ENCODE measurements at places on chromosomes 16 and 17. TPM values are rescaled to one million over a fixed set of nuclear protein-coding genes. Genes with fewer than 3 reads are reported as not detected.
A peak's percentile ranks its signal among the peaks of the same experiment; 100 is the strongest.

Gene KRT24
- total RNA-seq, result not detected

Gene ZNF469
- total RNA-seq, result 0.32 TPM

Gene MPV17L
- total RNA-seq, result not detected

Gene KRT27
- total RNA-seq, result not detected

DNA sequence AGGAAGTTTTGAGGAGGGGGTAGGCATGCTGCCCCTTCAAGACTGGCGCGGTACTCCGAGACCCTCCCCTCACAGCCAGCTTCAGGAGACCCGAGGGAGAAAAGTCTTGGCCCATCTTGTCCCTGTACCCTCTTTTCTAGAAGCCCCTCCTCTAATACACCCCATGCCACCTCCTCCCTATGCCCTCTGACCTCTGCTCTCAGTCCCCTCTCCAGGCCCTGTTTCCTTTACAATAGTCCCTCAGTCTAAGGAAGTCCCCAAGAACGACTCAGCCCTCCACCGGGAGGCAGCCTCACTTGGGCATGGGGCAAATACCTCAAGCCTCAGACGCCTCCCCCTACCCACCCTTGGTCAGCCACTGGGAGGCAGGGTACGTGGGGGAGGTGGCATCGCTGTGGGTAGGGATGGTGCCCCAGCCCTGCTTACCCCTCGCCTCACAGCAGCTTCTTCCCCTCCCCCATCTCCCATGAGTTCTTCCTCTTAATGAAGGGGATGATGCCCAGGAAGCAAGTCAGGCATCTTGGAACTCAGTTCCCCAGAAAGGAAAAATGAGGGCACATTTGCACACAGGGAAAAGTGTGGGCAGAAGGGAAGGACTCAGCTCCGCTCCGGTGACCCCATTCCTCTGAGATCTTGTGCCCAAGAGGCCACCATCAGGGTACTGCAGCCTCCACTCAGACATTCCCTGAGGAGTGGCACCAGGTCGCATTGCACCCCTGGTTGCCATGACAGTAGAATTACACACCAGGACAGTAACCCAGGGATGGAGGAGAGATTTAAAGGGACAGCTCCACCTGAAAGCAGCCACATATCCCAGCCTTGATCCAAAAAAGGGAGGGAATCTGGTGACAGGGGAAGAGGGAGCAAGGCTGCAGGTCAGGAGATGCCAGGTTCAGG lies 6.2 kb downstream of the MPP2 start:
- H3K4me3 ChIP-seq, result peak overlapping the region; percentile 76
- H3K36me3 ChIP-seq, result peaks cover 10% of the 10 kb centered on the region
- no peak for DNase-seq

- no peaks in the 10 kb centered on the region for H3K36me3 ChIP-seq
- H3K27ac ChIP-seq, result peak overlapping the region; percentile 74
- no peaks in the 10 kb centered on the region for H3K27me3 ChIP-seq
- peaks cover 4% of the 10 kb centered on the region for H3K4me1 ChIP-seq
Measured at GRCh38 chr16:85600078-85600477, 13.0 kb upstream of the GSE1 start.

DNA sequence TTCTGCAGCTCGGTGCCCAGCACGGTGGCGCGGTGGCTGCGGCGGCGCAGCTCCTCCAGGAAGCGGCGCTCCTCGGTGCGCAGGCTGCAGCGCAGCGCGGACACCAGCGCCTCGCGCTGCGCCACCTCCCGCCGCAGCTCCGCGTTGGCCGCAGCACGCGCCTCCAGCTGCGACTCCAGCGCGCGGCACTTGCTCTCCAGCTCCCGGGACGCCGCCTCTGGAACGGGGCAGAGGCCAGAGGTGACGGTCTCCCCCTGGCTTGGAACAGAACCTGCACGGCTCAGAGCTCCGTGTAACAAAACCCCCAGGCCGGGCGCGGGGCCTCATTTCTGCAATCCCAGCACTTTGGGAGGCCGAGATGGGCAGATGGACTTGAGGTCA lies 13.2 kb upstream of the CLUH start:
- H3K4me1 ChIP-seq, result peaks cover 9% of the 10 kb centered on the region
- H3K4me3 ChIP-seq, result peak overlapping the region; percentile 69
- H3K27ac ChIP-seq, result no peak overlapping the region
- peaks cover 16% of the 10 kb centered on the region for H3K27me3 ChIP-seq
- peaks cover 4% of the 10 kb centered on the region for H3K36me3 ChIP-seq

DNA sequence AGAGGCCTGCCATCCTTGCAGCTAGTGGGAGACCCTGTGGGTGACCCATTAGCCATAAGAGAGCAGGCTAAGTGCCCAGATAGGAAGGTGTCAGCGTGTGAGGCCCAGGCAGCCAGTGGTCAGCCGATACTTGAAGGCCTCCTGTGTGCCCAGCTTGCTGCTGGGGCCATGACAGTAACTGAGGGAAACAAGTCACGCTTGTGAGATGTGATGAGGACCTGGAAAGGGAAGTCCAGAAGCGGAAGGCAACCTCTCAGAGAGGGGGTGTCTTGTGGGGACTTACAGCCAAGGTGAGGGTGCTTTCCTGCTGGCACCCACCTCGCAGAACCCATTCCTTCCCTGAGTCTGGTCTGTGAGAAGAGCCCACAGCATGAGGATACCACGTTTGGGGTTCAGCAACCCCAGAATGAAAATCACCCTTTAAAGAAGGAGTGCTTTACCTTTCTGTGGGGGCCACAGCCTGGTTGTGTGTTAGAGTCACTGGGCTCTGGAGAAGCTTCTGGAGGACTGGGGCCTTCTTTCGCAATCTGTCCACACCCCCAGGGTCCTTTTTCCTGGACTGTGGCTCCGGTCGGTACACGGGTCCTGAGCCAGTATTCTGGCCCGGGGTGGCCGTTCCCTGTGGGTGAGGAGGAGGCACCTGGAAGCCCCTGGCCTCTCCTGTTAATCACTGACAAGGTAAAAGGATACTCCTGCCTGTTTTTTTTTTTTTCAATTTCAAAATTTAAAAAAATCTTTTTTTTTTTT lies 53.9 kb downstream of the PLCG2 start:
- no peaks in the 10 kb centered on the region for H3K36me3 ChIP-seq
- H3K4me1 ChIP-seq, result peaks cover 12% of the 10 kb centered on the region
- H3K27me3 ChIP-seq, result peaks cover 48% of the 10 kb centered on the region

- peaks cover 5% of the 10 kb centered on the region for H3K36me3 ChIP-seq
- peak overlapping the region; percentile 96 for H3K27ac ChIP-seq
- DNase-seq, result peak; percentile 15
- H3K27me3 ChIP-seq, result no peaks in the 10 kb centered on the region
Measured at GRCh38 chr17:36600936-36601302, 464 bp upstream of the MRM1 start.

GRCh38 chr17:58706351-58707140 lies 14.1 kb downstream of the RAD51C start:
- no peak overlapping the region for H3K4me3 ChIP-seq
- DNase-seq, result no peak
- H3K36me3 ChIP-seq, result peaks cover 7% of the 10 kb centered on the region

DNA sequence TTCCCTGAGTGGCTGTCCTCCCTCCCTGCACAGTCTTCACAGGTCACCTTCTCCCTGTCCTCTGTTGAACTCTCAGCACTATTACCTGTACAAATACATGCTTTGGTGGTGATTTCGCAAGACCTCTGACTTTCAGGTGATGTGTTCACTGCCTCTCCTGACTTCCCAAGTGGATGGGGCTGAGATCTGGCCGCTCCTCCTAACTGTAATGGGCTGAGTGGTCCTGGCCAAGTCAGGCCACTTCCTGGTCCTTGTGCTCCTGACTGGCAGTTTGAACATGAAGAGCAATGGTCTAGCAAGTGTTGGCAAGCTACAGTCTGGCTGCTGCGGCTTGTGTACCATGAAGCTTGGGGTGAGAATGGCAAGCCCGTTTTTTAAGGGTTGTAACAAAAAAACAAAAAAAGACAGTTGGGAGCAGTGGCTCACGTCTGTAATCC lies 11.7 kb upstream of the TMED6 start:
- no peaks in the 10 kb centered on the region for H3K27me3 ChIP-seq
- peaks cover 8% of the 10 kb centered on the region for H3K36me3 ChIP-seq
- H3K4me1 ChIP-seq, result peaks cover 22% of the 10 kb centered on the region
- no peak for DNase-seq

- peaks cover 8% of the 10 kb centered on the region for H3K36me3 ChIP-seq
- H3K4me3 ChIP-seq, result peak overlapping the region; percentile 73
- DNase-seq, result no peak
- no peaks in the 10 kb centered on the region for H3K27me3 ChIP-seq
- H3K27ac ChIP-seq, result peak overlapping the region; percentile 78
Measured at GRCh38 chr16:11128211-11129141, 127.5 kb downstream of the SOCS1 start.

GRCh38 chr16:87562201-87562600 lies 40.1 kb upstream of the JPH3 start:
- no peak overlapping the region for H3K27ac ChIP-seq
- H3K36me3 ChIP-seq, result no peaks in the 10 kb centered on the region
- no peak overlapping the region for H3K4me3 ChIP-seq
- DNase-seq, result no peak

- peaks cover 31% of the 10 kb centered on the region for H3K4me1 ChIP-seq
- H3K27ac ChIP-seq, result peak overlapping the region; percentile 94
- no peaks in the 10 kb centered on the region for H3K27me3 ChIP-seq
- peak; percentile 48 for DNase-seq
- H3K4me3 ChIP-seq, result peak overlapping the region; percentile 96
Measured at GRCh38 chr17:45160447-45161287, 1.0 kb upstream of the HEXIM2 start.

DNA sequence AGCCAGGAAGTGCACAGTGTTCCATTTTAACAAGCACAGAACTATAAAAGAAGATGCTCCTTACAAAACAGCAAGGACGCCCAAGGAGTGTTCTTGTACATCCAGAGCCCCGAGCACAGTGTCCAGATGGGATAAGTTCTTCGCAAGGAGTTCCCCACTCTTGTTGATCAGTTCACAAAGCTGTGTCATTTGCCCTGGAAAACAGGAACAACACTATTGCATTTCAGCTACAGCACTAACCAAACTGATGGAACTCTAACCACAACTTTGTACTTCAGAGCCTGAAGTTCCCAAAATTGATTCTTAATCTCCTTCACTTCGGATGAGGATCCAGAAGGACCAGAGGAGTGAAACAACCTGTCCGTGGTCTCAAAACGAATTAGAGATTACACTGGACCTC lies 5.1 kb downstream of the COPS3 start:
- H3K27me3 ChIP-seq, result no peaks in the 10 kb centered on the region
- peaks cover 20% of the 10 kb centered on the region for H3K4me1 ChIP-seq
- H3K36me3 ChIP-seq, result no peaks in the 10 kb centered on the region
- no peak for DNase-seq
